ENCODE measurements at places on chromosomes 7 and 10.

GRCh38 chr7:140679186-140679585 is 6.4 kb downstream of the ADCK2 start:
- no peak for DNase-seq

GRCh38 chr10:17494626-17495260 is 40.3 kb upstream of the ST8SIA6 start:
- DNase-seq = no peak

DNA sequence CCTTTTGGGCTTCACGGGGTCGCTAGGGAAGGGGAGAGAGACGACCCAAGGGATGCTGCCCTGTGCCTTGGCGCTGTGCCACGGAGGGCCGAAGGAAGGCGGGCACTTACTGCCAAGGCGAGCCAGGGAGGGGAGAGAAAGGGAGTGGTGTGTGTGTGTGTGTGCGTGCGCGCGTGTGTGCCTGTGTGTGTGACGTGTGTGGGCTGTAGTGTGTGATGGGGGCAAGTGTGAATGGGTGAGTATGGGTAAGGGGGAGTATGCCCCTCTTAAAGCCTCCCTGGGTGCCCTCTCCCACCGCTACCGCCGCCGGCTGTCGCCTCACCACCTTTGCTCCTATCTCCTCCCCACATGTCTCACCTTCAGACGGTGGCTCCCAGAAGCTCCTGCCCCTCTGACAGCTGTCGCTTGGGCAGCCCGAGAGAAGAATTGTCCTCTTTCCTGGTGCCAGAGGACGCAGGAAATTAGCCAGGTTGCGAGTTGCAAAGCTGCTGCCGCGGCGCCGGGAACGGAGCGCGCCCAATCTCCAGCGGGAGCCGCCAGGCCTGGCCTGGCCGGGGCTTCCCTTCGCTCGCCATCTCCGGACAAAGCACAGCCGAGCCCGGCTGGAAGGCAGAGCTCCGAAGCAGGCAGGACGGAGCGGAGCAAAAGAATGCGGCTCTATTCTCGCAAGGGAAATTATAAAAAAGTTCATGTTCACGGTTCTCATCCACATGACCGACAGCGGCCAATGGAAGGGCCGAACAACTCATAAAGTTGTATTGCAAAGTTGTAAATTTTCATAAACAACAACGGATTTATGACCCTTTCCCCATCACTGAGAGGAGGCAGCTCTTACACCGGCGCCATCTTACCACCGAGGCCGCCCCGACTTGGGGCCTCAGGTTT is at the start of gene HOXA3:
TSS of gene HOXA3 (minus strand) at position 653 of the 885 bp plus-strand sequence. CDS start 41,943 bp downstream, outside the sequence.
- DNase-seq = no peak

DNA sequence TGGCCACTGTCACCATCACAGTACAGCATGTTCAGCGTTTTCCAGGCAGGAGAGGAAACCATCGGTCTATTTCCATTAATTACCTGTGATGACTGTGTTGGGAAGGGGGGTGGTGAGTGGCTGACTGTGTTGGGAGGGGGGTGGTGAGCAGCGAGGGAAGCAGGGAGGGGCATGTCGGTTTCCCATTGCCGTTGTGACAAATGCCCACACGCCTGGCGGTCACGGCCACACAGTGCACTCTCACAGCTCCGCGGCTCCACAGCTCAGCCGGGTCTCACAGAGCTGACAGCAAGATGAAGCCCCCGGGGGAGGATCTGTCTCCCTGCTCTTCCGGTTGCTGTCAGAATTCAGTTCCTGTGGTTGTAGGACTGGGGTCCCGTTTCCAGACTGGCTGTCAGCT is 39.0 kb downstream of the AP5Z1 start:
- DNase-seq = no peak

DNA sequence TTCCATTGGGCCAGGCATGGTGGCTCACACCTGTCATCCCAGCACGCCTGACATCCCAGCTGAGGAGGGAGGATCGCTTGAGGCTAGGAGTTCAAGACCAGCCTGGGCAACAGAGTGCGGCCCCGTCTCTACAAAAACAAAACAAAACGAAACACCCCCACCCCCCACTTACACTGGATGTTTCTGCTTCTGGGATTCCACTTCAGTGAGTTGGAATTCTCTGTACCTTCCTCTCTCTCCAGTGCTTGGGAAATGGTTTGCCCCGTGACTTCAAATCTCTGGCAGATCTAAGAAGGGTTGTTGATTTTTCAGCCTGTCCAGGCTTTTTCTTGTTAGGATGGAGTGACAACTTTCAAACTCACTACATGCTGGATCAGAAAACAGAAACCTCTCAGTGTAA is 106.9 kb downstream of the ANLN start:
- no peak for DNase-seq
